T follicular helper cell (primary cell): ENCODE measurements at places on chromosomes 2 and 18.

GRCh38 chr2:236769981-236770671, 200.5 kb downstream of the ACKR3 start:
- DNase-seq, result no peak

GRCh38 chr2:10426726-10427617, 21.2 kb downstream of the ODC1 start:
- DNase-seq, result no peak

DNA sequence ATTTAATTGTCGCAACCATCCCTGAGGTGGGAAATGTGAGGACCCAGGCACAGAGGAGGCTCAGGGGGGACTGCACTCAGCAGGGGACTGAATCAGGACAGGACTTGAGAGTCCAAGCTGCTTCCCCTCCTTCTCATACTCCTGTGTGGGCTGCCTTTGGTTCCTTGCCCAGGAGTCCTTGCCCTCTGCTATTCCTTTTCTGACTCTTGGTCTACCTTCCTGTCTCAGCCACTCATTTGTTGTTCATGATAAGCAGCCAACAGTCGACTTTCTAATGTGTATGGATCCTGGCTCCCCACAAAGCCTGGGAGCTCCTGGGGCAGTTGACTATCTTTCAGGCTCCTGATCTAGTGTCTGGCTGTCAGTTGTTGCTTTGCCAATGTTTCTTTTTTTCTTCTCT, 28.3 kb downstream of the GATA6 start:
- DNase-seq, result no peak

GRCh38 chr2:239787538-239788050, 237.5 kb downstream of the NDUFA10 start:
- no peak for DNase-seq

- no peak for DNase-seq
Observed at GRCh38 chr2:100121124-100121718, 21.2 kb downstream of the AFF3 start.

- no peak for DNase-seq
Observed at GRCh38 chr2:138707392-138708074, 72.7 kb downstream of the NXPH2 start.

GRCh38 chr2:239106314-239106908, 258.5 kb downstream of the TWIST2 start:
- DNase-seq, result no peak
